ENCODE measurements at places on chromosomes 11 and 22. TPM values are rescaled to one million over a fixed set of nuclear protein-coding genes. Genes with fewer than 3 reads are reported as not detected.

SOX6 gene
- polyA plus RNA-seq: 1.6 TPM

NUDT8 gene
- 5.8 TPM for polyA plus RNA-seq

UBQLNL gene
- 0.35 TPM for polyA plus RNA-seq

TMPRSS6 gene
- polyA plus RNA-seq: 0.04 TPM

TOB2 gene
- polyA plus RNA-seq: 34.0 TPM

CD248 gene
- polyA plus RNA-seq: 66.5 TPM

CAPN5 gene
- 14.8 TPM for polyA plus RNA-seq

CRYBB3 gene
- not detected for polyA plus RNA-seq

FIBIN gene
- 20.0 TPM for polyA plus RNA-seq

CECR2 gene
- 0.51 TPM for polyA plus RNA-seq

TP53AIP1 gene
- not detected for polyA plus RNA-seq

CSF2RB gene
- 4.1 TPM for polyA plus RNA-seq

KCTD17 gene
- 36.1 TPM for polyA plus RNA-seq

MRGPRF gene
- polyA plus RNA-seq: 151 TPM

ANKK1 gene
- polyA plus RNA-seq: 0.32 TPM

PHOX2A gene
- 1.1 TPM for polyA plus RNA-seq

BCO2 gene
- 2.8 TPM for polyA plus RNA-seq

LGALS12 gene
- polyA plus RNA-seq: 4.2 TPM

CAVIN3 gene
- polyA plus RNA-seq: 254 TPM

PKP3 gene
- 8.4 TPM for polyA plus RNA-seq

MMP12 gene
- polyA plus RNA-seq: 0.62 TPM

TRIM48 gene
- polyA plus RNA-seq: not detected

NEAT1 gene
- polyA plus RNA-seq: 450 TPM

TRPM5 gene
- 0.05 TPM for polyA plus RNA-seq

OR8B8 gene
- not detected for polyA plus RNA-seq

CCDC116 gene
- 0.37 TPM for polyA plus RNA-seq

MIOX gene
- not detected for polyA plus RNA-seq

SCGB1D2 gene
- not detected for polyA plus RNA-seq

TMEM86A gene
- 4.5 TPM for polyA plus RNA-seq

KRTAP5-10 gene
- polyA plus RNA-seq: 0.51 TPM

PGA5 gene
- 0.38 TPM for polyA plus RNA-seq

APOL2 gene
- polyA plus RNA-seq: 46.1 TPM

ALG9 gene
- polyA plus RNA-seq: 21.3 TPM

PANX1 gene
- 13.2 TPM for polyA plus RNA-seq

ASRGL1 gene
- polyA plus RNA-seq: 7.0 TPM

SLN gene
- polyA plus RNA-seq: 0.09 TPM

CHRNA10 gene
- 0.68 TPM for polyA plus RNA-seq

LRRC51 gene
- 8.3 TPM for polyA plus RNA-seq

LIF gene
- polyA plus RNA-seq: 1.1 TPM

BARX2 gene
- not detected for polyA plus RNA-seq

ALDH3B1 gene
- polyA plus RNA-seq: 14.4 TPM

CABP7 gene
- polyA plus RNA-seq: 0.05 TPM

C22orf42 gene
- polyA plus RNA-seq: not detected

OR8D4 gene
- not detected for polyA plus RNA-seq

OR52E8 gene
- polyA plus RNA-seq: not detected

CLCF1 gene
- 9.2 TPM for polyA plus RNA-seq

CRYBA4 gene
- not detected for polyA plus RNA-seq

HBB gene
- polyA plus RNA-seq: 10.1 TPM
